Transverse colon (tissue), 4 donors: ENCODE measurements at places on chromosomes 3 and 15.

DNA sequence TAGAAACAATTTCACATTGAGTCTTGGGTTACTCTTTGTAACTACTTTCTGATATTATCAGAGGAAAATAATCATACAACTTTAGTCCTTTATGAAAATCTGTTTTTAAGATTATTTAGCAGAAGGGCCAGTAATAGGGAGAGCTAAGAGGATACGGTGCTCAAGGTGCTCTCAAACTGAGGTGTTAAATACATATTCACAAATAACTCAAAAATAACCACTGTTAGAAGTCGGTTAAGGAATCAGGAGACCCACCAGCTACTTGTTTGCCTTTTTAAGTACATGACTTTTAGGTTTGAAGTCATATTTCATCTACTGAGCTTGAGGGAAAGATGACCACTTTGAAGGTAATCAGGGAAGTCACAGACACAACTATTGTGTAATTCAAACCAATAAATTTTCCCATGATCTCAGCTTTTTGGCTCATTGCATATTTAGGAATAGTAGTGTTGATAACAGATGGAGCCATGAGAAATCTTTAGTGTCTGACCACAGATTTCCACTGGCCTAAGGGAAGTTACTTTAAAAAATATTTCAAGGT is 1.4 kb upstream of the RSRC1 start:
- peaks cover 60% of the 10 kb centered on the region for H3K27me3 ChIP-seq
- H3K27ac ChIP-seq = no peak overlapping the region
- DNase-seq = no peak
- no peak overlapping the region for H3K4me3 ChIP-seq

DNA sequence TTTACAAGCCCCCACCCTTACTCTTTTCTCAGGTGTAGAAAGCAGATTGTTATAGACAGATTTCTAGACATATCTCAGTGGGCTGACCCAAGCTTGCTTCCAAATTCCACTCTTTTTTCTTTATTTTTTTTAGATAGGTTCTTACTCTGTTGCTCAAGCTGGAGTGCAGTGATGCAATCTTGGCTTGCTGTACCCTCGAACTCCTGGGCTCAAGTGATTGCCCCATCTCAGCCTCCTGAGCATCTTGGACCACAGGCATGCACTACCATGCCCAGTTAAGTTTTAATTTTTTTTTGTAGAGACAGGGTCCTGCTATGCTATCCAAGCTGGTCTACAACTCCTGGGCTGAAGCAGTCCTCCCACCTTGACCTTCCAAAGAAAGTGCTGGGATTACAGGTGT is 53.5 kb upstream of the ADAMTS9 start:
- H3K4me1 ChIP-seq = peaks cover 16% of the 10 kb centered on the region
- no peaks in the 10 kb centered on the region for H3K36me3 ChIP-seq
- H3K4me3 ChIP-seq = no peak overlapping the region

DNA sequence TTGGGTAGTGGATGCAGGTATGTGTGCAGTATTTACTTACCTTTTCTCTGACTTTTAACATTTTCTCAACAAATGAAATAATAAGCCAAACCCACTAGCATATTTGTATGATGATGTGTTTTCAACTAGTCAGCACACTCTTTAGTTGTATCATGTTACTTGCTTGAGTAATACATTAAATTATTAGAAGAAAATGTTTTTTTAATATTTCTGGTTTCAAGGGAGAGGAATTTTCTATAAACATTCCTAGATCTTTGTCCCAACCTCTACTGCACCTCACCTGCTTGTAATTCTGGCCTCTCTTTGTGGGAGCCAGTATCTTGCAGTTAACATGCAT is 161.8 kb upstream of the CBLB start:
- no peak for DNase-seq
- H3K27me3 ChIP-seq = no peaks in the 10 kb centered on the region
- no peak overlapping the region for H3K4me3 ChIP-seq

- peak overlapping the region; percentile 84 for H3K27ac ChIP-seq
- no peak overlapping the region for H3K4me3 ChIP-seq
- no peaks in the 10 kb centered on the region for H3K27me3 ChIP-seq
- peak; percentile 36 for DNase-seq
- H3K4me1 ChIP-seq = peaks cover 38% of the 10 kb centered on the region
Measured at GRCh38 chr3:64152086-64152485, 73.2 kb downstream of the PRICKLE2 start.

DNA sequence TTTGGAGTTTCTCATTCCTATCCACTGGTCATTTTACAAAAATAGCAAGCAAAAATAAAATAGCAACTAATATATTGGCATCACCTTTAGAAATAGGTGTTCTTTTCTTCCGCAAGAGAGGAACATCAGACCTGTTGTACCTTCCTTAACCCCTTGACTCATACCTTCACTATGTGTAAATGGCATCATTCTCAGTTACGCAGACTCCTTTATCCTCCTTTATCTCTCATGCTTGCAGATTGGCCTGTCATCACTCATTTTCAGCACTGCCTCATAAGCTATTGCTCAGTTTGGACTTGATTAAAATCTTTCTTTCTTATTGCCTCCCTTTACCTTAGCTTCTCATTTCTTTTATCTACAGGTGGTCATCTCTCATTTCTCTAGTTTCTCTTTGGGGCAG is 21.4 kb downstream of the ARHGEF26 start:
- peaks cover 3% of the 10 kb centered on the region for H3K4me1 ChIP-seq
- no peaks in the 10 kb centered on the region for H3K27me3 ChIP-seq
- H3K36me3 ChIP-seq = no peaks in the 10 kb centered on the region
- H3K27ac ChIP-seq = no peak overlapping the region
- DNase-seq = no peak

DNA sequence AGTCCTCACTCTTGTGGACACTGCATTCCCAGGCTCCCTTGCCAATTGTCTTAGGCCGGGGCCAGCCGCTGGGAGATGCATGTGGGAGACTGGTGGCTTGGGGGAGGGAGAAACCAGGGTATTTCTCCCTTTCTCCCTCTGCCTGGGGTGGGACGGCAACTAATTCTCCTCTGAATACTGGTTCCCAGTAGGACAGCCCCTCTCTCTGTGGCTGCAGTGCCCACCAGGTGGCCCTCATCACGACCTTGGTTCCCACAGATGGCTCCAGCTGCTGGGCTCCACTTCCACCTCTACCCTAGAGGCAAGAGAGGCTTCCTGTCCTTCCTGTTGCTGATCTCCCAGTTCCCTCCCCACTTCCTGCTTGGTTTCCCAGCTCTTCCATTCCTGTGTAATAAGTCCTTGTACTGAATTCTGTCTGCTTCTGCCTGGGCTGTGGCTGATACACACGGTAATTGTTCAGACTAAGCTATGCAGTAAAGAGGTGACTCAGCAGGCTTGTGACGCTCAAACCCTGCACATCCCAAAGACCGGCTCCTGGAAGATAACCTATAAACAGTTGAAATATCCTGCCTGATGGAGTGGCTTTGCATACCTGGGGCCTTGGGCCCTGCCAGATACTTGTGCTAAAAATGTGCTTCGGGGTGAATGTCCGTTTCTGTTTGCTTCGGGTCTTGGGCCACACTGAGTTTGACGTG is 20.4 kb upstream of the COPG1 start:
- H3K4me1 ChIP-seq = peaks cover 32% of the 10 kb centered on the region
- H3K36me3 ChIP-seq = no peaks in the 10 kb centered on the region
- H3K4me3 ChIP-seq = no peak overlapping the region
- peak overlapping the region; percentile 83 for H3K27ac ChIP-seq
- DNase-seq = no peak
- no peaks in the 10 kb centered on the region for H3K27me3 ChIP-seq

GRCh38 chr15:48974882-48975281 is 11.2 kb upstream of the SHC4 start:
- no peaks in the 10 kb centered on the region for H3K27me3 ChIP-seq
- no peak for DNase-seq
- H3K4me3 ChIP-seq = no peak overlapping the region
- peaks cover 10% of the 10 kb centered on the region for H3K4me1 ChIP-seq

- DNase-seq = no peak
- H3K36me3 ChIP-seq = no peaks in the 10 kb centered on the region
- H3K27ac ChIP-seq = no peak overlapping the region
- H3K27me3 ChIP-seq = no peaks in the 10 kb centered on the region
- no peaks in the 10 kb centered on the region for H3K4me1 ChIP-seq
Measured at GRCh38 chr3:136114421-136114820, 81.7 kb downstream of the MSL2 start.

DNA sequence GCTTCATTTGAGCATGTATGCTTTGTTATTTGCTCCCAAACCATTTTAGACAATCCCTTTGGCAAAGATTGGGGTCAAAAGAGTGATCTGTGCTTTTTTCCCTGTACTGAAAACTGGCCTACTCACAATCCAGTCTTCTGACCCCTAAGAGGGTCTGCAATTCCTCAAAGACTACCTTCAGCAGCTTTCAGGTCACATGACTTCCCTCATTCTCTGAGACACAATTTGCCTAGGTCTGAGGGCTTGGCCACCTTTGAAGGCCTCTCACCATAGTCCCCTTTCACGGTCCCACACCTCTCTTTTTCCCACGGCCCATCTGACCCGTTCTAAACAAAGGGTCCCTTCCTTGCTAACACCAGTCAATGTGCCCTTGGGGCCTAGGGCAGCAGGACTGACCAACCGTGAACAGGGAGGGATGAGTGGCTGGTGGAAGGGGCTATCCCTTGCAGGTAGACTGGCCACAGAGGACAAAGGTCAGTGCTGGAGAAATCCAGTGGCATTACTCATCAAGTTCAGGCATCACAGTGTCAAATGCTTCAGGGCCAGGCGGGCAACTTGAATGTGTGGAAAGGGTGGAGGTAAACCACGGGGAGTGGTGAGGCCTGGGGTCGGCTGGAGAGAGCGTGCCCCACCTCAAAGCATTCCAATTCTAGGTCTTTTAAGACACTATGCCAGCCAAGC is 10.8 kb downstream of the RASL12 start:
- peak overlapping the region; percentile 35 for H3K27ac ChIP-seq
- H3K27me3 ChIP-seq = no peaks in the 10 kb centered on the region
- H3K36me3 ChIP-seq = no peaks in the 10 kb centered on the region
- H3K4me3 ChIP-seq = no peak overlapping the region
- peaks cover 7% of the 10 kb centered on the region for H3K4me1 ChIP-seq

DNA sequence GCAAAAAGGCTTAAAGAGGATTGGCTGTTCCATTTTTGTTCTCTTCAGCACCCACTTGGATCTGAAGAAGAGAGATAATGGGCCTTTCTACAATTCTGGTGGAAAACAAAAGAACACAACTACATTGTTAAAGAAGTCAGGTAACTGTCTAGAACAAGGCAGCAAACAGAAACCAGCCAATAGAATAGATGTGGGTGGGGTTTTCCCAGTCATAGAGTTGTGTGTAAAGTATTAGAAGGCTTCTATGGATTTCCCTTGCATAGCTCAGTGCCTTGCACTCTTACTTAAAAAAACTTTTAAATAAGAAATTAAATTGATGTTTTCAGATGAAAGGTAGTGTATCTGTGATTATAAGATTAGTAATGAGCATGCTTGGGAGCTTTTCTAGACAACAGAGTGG is 462.7 kb upstream of the ATP11B start:
- DNase-seq = no peak
- no peaks in the 10 kb centered on the region for H3K27me3 ChIP-seq
- no peaks in the 10 kb centered on the region for H3K4me1 ChIP-seq
- H3K36me3 ChIP-seq = no peaks in the 10 kb centered on the region
- H3K4me3 ChIP-seq = no peak overlapping the region
- H3K27ac ChIP-seq = no peak overlapping the region

- peaks cover 33% of the 10 kb centered on the region for H3K4me1 ChIP-seq
- H3K36me3 ChIP-seq = no peaks in the 10 kb centered on the region
- H3K27ac ChIP-seq = peak overlapping the region; percentile 98
Measured at GRCh38 chr15:85380812-85381642, 624 bp downstream of the AKAP13 start.

DNA sequence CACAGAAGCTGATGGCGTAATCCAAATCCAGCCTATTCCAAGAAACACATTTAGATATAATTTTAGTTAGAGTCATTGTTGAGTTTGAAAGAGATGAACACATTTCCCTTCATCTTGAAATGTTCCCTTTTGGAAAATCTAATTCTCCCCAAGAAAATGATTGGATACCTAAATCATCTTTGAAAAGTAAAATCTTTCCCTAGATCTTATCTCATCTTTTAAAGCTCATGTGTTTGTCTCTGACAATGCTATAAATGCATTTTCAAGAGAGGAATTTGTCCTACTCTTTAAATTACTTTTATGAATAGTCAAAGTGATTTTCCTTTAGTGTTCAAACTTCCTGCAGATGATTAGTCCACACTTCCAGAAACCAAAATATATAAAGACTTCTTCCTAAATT is 82.6 kb upstream of the CNTN6 start:
- no peaks in the 10 kb centered on the region for H3K4me1 ChIP-seq
- H3K27me3 ChIP-seq = no peaks in the 10 kb centered on the region
- no peaks in the 10 kb centered on the region for H3K36me3 ChIP-seq
- H3K4me3 ChIP-seq = no peak overlapping the region

GRCh38 chr3:32595323-32595722 is 24.7 kb upstream of the DYNC1LI1 start:
- no peak overlapping the region for H3K4me3 ChIP-seq
- H3K4me1 ChIP-seq = no peaks in the 10 kb centered on the region
- no peak overlapping the region for H3K27ac ChIP-seq
- no peaks in the 10 kb centered on the region for H3K27me3 ChIP-seq

DNA sequence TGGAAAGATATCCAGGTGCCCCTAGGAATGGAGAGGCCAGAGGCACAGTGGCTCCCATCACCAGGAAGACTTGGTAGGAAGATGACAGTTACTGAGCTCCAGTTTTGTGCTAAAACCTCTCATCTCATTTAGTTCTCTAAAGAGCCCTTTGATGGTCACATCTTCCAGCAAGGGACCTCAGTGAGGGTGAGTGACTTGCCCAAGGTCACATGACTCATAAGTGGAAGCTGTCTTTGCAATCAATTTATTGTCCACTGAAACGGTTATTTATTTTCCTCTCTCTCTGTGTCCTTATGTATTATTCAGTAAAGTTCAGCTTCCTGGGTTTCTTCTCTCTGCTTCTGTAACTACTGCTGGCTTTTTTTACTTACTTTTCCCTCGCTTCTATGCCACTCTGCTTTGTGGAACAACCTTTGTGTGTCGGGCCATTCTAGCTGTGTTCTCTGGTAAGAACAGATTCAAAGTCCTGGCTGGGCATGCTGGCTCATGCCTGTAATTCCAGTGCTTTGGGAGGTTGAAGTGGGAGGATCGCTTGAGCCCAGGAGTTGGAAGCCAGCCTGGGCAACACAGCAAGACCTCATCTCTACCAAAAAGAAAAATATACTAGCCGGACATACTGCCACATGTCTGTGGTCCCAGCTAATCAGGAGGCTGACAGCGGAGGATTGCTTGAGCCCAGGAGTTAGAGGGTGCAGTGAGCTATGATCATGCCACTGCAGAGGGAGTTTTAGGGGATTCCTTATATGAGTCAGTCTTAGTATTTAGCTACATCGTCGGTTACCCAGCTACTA is 55.9 kb downstream of the PDIA5 start:
- H3K36me3 ChIP-seq = no peaks in the 10 kb centered on the region
- no peaks in the 10 kb centered on the region for H3K4me1 ChIP-seq
- DNase-seq = no peak
- no peaks in the 10 kb centered on the region for H3K27me3 ChIP-seq
- H3K27ac ChIP-seq = no peak overlapping the region
